ENCODE measurements at places on chromosomes 2 and 18.

GRCh38 chr2:37895140-37895539 lies 29.9 kb upstream of the RMDN2 start:
- no peak for DNase-seq

- no peak for DNase-seq
Measured at GRCh38 chr2:126766969-126767296, 111.0 kb downstream of the GYPC start.

GRCh38 chr18:59814891-59815290 lies 84.9 kb upstream of the PMAIP1 start:
- DNase-seq, result no peak

- DNase-seq, result no peak
Measured at GRCh38 chr2:191169456-191170300, 18.9 kb upstream of the STAT4 start.

DNA sequence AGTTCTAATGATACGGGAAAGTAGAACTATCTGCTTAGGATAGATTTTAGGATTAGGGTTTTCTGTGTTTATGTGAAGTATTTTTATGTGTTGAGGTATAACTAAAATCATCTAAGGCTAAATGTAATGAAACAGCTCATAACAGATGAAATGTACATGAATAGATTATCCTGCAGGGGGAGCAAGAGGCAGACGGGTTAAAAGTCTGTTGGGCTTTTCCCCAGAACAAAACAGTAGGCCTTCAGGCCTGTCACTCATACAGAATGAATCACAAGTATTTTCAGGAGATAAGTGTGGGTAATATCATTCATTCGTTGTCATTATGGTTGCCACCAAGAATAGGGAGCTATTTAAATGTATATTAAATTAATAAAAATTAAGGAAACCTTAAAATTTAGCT lies 107.9 kb upstream of the IL1R2 start:
- peak; percentile 47 for DNase-seq

DNA sequence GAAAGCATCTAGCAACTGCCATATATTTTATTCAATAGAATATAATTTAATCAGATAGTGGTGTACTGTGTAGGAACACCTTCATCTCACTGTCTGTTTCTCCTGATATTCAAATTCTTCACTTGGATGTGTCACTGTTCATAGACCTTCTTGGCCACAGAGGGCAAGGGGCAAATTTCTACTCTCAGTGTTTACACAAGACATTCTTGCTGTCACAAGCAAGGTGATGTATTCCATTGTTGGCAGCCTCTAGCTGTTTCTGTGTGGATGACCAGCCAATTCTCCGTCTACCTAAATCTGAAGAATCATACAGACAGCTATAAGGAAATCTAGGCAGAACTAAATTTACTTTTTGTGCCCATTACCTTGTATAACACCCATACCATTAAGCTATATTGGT lies 948.3 kb downstream of the CNTNAP5 start:
- no peak for DNase-seq

- DNase-seq, result no peak
Measured at GRCh38 chr18:31573051-31573450, 18.6 kb upstream of the TTR start.

- peak; percentile 3 for DNase-seq
Measured at GRCh38 chr2:212254339-212254738, 284.3 kb downstream of the ERBB4 start.

GRCh38 chr2:132623096-132623839 lies 46.7 kb downstream of the LYPD1 start:
- no peak for DNase-seq

- no peak for DNase-seq
Measured at GRCh38 chr18:52620926-52621439, 281.0 kb downstream of the DCC start.

DNA sequence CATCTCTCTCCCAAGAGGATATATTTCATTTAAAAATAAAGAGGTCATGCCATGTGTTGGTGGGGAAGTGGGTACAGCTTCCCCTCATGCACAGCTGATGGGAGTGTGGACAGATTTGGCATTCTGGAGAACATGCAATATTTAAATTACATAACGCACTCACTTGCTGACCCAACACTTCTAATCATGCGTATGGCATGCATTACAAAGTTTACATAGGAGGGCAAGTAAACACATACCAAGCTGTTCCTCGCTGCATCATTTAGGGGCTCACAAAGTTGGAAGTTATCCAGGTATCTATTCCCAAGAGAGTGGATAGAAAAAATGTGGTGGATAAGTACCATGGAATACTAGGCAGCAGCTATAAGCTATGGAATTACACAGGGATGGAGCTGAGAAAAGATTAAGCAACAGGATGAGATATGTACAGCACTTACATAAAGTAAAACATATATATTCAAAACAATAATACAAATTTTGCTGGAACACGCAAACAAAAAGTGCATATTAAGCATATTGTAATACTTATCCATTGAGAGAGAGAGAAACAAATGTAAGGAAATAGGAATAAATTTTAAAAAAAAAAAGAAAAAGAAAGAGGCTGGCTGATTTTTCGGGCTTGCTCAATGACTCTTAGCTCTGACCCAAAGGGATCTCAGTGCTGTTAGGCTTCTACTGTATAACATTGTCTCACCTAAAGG lies 11.0 kb downstream of the CYP1B1 start:
- DNase-seq, result no peak

GRCh38 chr2:114119862-114120261 lies 230.0 kb downstream of the ACTR3 start:
- DNase-seq, result no peak

- DNase-seq, result no peak
Measured at GRCh38 chr2:46174345-46175170, 122.6 kb upstream of the EPAS1 start.

DNA sequence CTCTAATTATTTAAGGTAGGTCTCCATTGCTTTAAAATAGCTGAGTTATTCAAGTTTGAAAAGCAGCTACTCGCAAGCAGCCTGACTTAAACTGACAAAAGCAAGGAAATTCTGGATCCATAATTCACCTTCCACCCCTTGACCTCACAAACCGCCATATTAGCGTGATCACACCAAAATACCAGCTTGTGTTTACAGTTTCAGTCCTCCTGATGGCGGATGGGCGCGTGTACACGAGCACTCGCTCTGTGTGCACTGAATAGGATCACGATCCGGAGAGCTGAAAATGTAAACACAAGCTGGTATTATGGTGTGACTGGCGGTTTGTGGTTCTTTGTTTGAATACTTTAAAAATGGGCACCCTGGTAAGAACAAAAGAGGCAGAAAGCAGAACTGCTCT lies 42.4 kb upstream of the PSMD14 start:
- DNase-seq, result no peak

GRCh38 chr2:10305254-10305635 lies 2.5 kb downstream of the HPCAL1 start:
- no peak for DNase-seq

GRCh38 chr2:192146069-192147015 lies 48.4 kb downstream of the TMEFF2 start:
- no peak for DNase-seq

- DNase-seq, result peak; percentile 25
Measured at GRCh38 chr2:223641082-223641481, 38.9 kb upstream of the SCG2 start.

GRCh38 chr2:172389685-172390339 lies 37.6 kb upstream of the ITGA6 start:
- DNase-seq, result no peak

DNA sequence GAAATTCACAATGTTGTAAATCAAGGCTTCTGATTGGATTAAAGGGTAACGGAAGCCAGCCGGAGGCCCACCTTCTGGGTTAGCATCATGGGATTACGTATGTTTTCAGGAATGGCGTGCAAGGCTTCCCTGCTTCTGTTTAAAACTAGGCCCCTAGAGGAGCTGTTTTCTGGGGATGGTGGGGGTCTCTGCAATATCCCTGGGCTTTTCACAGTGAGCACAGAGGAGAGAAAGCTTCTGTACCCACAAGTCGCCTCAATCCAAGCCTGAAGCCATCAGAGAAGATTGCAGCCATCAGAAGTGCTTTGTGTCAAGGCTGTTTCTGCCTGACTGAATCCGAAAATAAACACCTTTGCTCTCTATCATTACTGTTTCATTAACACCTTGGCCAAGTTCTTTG lies 226.9 kb upstream of the SMIM21 start:
- DNase-seq, result no peak

- no peak for DNase-seq
Measured at GRCh38 chr18:67590571-67591141, 74.1 kb upstream of the DSEL start.

DNA sequence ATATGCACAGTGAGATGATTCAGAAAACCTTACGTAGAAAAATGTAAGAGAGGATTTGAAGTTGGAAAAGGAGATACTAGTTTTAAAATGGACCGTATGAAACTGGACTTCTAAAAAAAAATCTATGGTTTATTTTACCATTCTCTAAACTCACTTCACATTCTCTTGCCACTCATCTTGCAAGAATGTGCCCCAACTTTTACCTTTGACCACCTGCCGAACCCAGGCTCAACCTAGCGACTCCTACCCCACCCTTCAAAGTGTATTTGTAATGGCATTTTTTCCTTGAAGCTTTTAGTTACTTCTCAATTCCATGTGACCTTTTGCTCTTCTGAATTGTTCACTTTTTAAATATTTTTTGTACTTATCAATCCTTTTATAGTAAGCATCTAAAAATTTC lies 160.8 kb downstream of the PHLPP1 start:
- no peak for DNase-seq

GRCh38 chr2:207438414-207439126 lies 91.2 kb upstream of the CREB1 start:
- no peak for DNase-seq

DNA sequence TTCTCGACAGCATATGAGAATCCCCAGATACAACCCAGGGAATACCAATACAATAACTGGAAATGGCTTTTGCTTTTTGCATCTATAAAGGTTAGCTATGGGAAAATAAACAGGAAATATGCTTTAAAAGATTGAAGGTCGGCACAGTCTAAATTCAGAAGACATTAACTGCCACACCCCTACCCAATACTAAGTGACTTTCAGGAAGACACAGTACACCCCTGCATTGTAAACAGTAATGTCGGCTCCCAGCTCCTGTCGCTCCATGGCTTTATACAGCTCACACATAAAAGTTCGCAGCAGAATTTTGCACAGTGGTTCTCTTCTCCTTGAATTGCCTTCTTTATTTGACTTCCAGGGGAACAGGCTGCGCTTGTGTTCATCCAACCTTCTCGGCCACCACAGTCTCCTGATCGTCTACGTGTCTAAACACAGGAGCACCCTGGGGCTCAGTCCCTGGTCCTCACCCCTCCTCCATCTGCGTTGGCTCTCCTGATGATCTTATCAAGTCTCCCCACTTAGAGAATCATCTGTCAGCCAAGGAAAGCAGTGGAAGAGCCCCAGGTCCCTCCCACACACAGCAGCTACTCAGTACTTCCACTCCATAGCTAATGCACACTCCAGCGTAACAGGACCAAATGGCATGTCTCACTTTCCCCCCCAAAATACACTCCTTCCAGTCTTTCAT lies 22.7 kb downstream of the CYB5A start:
- DNase-seq, result no peak

DNA sequence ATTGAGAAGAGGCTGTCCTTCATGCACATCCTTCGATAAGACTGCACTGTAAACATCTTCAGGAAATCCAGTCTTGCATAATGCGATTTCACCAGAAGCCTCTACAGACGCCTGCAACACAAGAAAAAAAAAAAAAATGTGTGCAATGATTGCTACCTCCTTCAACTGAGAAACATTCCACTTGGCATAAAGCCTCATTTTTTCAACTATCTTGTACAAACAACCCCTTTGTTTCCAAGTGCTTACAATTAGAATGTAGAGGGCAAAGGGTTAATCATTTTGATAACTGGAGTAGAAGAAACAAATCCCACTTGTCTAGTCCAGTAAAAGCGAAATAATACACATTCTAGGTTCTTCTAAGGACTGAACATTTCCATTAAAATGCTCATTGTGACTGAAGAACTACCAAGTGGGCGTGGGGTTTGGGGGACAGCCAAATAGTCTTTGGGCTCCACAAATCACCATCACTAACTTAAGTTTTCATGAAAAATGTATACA lies 29.2 kb downstream of the CDH2 start:
- DNase-seq, result no peak

DNA sequence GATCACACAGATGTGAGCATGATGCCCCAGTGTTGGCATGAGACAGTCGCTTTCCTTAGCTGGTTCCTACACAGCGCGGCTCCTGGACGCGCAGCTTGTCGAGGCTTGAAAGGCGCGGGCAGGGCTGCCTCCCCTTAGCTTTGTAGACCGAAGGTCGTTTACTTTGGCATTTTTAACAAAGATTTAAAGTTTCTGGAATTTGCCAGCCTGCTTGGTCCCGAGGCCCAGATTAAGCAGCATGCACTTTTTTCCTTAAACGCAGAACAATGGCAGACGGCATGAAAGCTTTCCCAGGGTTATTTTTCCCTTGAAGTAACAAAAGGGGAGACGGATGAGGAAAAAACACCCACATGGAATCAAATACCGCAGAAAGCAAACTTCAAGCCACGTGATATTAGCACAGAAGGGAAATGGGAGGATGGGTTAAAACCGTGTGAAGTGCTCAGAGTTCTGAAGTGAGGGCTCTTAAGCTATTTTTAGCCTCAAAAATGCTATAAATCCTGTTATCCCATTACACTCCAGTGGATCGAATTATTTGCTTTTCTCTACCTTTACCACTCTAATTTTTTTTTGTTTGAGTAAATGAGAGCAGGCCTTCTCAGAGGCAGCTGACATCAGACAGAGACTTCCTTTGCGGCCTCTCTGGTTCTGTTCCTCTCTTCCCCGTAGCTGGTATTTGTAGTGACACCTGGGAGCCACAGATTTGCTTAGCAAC lies 55.7 kb downstream of the NPAS2 start:
- no peak for DNase-seq

GRCh38 chr18:10376731-10377130 lies 77.7 kb upstream of the APCDD1 start:
- no peak for DNase-seq

GRCh38 chr2:10191554-10191953 lies 69.0 kb downstream of the RRM2 start:
- no peak for DNase-seq

- no peak for DNase-seq
Measured at GRCh38 chr2:233492078-233492477, 74.5 kb downstream of the USP40 start.

- DNase-seq, result no peak
Measured at GRCh38 chr2:207239754-207240494, 74.2 kb upstream of the KLF7 start.

- no peak for DNase-seq
Measured at GRCh38 chr2:125652280-125652679, 1003.7 kb upstream of the GYPC start.

GRCh38 chr2:108945969-108946368 lies 43.1 kb downstream of the EDAR start:
- DNase-seq, result no peak
